Lung (tissue), 17 donors: ENCODE measurements at places on chromosomes 5 and 9. TPM values are rescaled to one million over a fixed set of nuclear protein-coding genes. Genes with fewer than 3 reads are reported as not detected.

Gene SPINK7
- not detected for total RNA-seq

Gene IL6ST
- total RNA-seq: 377 TPM

Gene PDE6A
- total RNA-seq: 0.06 TPM

Gene CATSPER3
- total RNA-seq: 0.54 TPM

Gene CD274
- total RNA-seq: 13.2 TPM

GRCh38 chr5:126253406-126253805, 169.8 kb upstream of the GRAMD2B start:
- H3K36me3 ChIP-seq: no peaks in the 10 kb centered on the region
- H3K27ac ChIP-seq: no peak overlapping the region
- H3K4me1 ChIP-seq: no peaks in the 10 kb centered on the region
- DNase-seq: peak; percentile 45

DNA sequence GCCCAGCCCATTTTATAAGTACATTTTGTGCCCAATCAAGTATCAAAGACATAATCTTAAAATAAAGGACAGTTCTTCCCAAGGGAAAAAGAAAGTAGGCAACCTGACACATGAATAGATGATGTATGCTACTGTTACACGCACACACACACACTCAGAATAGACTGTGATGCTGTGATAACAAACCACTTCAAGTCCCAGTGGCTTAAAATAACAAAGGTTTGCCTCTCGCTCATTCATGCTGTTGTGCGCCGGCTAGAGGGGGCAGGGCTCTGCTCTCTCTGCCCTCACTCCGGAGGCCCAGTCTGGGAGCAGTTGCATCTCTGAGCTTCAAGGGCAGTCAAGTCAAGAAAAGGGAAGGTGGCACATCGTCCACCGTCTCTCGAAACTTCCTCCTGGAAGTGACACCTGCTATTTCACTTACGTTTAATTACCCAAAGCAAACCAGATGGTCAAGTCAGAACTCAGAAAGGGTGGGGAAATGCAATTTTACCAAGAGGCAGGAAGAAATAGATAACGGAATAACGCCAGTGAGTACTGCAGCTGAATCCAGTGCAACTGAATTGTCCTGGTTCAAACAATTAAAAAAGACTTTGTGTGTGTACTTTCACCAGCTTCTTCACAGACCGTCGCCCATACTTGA, 43.3 kb downstream of the ANKRD33B start:
- H3K4me1 ChIP-seq: no peaks in the 10 kb centered on the region
- DNase-seq: peak; percentile 4
- H3K27me3 ChIP-seq: no peaks in the 10 kb centered on the region
- H3K4me3 ChIP-seq: no peak overlapping the region
- peak overlapping the region; percentile 63 for H3K27ac ChIP-seq
- H3K36me3 ChIP-seq: no peaks in the 10 kb centered on the region

DNA sequence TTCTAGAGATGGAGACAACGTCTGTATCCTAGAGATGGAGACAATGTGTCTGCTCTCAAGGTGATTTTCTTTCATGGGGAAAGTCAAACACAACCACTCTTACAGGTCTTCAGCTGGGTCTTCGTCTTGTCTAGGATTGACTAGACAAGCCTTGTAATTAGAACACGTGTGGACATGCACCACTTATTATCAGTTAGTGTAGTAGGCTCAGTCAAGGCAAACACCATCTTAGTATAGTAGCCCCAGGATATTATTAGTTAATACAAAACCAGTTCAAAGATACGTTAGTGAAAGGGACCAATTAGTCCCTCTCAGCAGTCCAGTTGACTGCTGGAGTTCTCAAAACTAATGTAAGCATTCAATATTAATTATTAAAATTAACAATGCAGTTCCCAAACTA, 15.1 kb upstream of the CCL28 start:
- no peak overlapping the region for H3K27ac ChIP-seq
- H3K4me3 ChIP-seq: no peak overlapping the region
- DNase-seq: no peak
- no peaks in the 10 kb centered on the region for H3K27me3 ChIP-seq
- peaks cover 2% of the 10 kb centered on the region for H3K4me1 ChIP-seq

DNA sequence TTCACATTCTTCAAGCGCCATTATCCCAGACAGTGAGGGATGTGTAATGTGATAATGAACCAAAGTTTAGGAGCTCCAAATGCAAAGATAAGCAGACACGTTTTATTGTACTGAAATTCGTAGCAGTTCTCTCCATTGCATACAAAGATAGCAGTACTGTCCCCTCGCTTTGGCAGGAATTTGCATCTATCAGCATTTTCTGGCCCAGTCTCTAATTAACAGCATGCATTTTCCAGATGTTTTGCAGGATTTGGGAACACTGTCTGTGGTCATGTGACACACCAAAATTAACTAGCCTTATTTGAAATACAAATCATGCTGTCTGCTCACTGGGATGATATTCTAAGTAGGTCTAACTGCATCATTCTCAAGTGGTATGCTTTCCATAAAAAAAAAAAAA, 235.9 kb upstream of the TRPM3 start:
- H3K27me3 ChIP-seq: no peaks in the 10 kb centered on the region
- H3K4me1 ChIP-seq: no peaks in the 10 kb centered on the region
- H3K36me3 ChIP-seq: no peaks in the 10 kb centered on the region
- H3K4me3 ChIP-seq: no peak overlapping the region

- H3K4me3 ChIP-seq: no peak overlapping the region
- H3K27ac ChIP-seq: no peak overlapping the region
- peaks cover 13% of the 10 kb centered on the region for H3K36me3 ChIP-seq
- no peaks in the 10 kb centered on the region for H3K27me3 ChIP-seq
- no peaks in the 10 kb centered on the region for H3K4me1 ChIP-seq
Measured at GRCh38 chr5:136174021-136174659, 18.8 kb downstream of the SMIM32 start.

DNA sequence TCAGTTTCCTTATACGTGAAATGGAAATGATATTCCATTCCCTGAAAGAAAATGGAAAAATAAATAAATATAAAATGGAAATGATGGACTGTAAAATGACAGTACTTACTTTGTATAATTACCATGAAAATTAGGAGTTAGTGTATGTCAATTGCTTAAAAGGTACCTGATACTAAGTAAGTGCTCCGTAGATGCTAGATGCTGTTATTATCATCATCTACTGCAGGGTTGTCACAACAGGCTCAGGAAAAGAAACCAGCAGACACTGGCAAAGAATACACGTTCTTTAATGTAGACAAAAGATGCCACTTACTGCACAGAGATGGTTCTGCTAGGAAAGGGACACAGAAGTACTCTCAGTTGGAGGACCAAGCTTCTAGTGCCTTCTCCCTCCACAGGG, 64.0 kb upstream of the KCNN2 start:
- H3K27ac ChIP-seq: no peak overlapping the region
- no peaks in the 10 kb centered on the region for H3K36me3 ChIP-seq
- H3K27me3 ChIP-seq: no peaks in the 10 kb centered on the region

- H3K27ac ChIP-seq: no peak overlapping the region
- DNase-seq: no peak
- no peaks in the 10 kb centered on the region for H3K27me3 ChIP-seq
- H3K36me3 ChIP-seq: no peaks in the 10 kb centered on the region
Measured at GRCh38 chr5:122164070-122164435, 34.7 kb downstream of the ZNF474 start.

DNA sequence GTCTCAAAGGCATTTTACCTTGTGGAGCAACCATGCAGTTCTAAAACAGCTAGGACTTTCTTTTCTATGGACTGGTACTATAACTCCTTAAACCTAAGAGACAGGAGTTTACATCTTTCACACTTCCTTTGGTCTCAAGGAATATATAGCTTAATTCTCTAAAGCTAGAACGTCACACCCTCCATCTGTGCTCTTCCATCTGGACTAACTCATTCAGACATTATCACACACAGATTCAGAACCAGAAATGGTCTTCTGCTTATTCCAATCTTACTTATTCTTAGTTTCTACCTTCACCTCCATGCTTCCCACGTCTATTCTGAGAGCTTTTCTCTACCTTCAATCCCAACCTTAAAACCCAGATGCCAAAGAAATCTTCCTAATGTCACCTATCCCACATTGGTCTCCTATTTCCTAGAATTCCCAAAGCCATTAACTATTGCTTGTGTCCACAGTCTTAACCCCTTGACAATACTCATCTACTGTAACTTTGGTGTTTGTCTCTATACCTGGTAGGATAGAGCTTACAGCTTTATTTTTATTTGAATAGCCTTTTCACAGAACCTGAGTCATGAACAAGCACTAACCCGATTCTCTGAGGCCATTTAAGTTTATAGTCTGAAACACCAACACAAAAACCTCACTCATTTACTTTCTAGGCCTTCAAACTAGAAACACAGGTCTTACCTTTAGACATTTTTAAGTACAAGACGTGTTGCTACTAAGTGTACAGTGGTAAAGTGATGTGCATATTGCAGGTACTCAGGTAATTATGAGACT, 22.8 kb downstream of the CSNK1A1 start:
- no peak for DNase-seq
- H3K4me3 ChIP-seq: no peak overlapping the region
- peaks cover 29% of the 10 kb centered on the region for H3K4me1 ChIP-seq

DNA sequence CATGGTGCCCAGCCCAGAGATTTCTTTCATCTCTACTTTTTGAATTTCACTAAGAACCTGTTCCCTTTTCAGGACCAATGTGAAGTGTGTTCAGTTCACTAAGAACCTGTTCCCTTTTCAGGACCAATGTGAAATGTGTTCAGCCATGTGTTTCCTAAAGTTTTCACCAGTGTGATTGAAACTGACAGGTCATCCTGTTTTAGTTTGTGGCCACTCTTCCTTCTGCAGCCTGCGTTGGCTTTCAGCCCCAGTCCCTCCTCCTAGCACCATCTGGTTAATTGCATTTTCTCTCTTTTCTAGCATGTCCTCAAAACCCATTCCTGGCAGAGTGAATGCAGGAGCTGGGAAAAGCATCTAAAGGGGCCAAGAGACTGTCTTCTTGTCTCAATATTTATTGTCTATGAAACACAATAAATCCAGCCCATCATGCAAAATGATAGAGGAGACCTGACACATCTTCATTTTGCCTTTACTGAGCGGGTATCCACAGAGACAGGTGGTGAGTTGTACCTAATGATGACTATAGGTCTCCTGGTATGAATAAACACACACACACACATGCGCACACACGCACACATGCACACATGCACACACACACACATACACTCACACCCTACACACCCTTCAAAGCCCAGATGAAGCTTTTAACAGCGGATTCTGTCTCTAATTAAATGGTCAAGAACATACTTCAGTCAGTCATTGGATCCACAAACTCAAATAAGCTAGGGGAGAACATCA, 6.1 kb upstream of the PANK3 start:
- H3K27me3 ChIP-seq: no peaks in the 10 kb centered on the region
- H3K27ac ChIP-seq: no peak overlapping the region
- H3K4me3 ChIP-seq: no peak overlapping the region
- no peaks in the 10 kb centered on the region for H3K36me3 ChIP-seq
- no peaks in the 10 kb centered on the region for H3K4me1 ChIP-seq
- DNase-seq: peak; percentile 43
